ENCODE measurements at places on chromosomes 6 and 20.

GRCh38 chr6:111685526-111685925 is 79.8 kb upstream of the TRAF3IP2 start:
- DNase-seq, result no peak

DNA sequence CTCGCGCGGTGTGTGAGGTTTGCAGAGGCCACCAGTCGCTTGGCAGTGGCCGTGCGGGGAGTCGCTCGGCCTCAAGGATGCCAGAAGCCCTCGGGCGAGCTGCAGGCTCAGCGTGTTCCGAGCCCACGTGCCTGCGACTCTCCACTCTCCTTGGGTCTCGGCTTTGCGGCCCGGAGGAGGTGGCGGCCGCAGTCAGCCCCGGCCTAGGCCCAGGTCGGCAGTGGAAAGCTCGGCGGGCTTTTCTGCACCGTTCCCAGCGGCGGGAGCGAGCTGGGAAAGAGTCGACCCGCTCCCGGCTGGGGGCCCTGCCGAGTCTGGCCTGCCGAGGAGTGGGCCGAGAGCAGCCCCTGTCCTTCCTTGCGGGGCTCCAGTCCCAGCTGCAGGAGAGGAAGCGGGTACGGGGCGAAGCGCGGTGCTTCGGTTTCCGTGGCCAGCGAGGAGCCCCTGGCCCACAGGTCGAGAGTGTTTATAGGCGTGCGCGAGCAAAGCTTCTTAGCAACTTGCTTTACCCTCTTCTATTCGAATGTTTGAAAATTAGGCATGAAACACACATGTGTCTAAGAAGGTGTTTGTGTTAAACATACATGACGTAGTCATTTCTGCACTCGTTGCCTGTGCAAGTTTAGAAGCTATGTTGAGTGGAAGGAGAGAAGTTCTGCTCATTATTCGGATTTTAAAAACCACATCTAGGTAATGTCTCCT is 5.6 kb downstream of the FOXC1 start:
- no peak for DNase-seq

GRCh38 chr6:23620911-23621401 is 505.1 kb upstream of the NRSN1 start:
- no peak for DNase-seq

DNA sequence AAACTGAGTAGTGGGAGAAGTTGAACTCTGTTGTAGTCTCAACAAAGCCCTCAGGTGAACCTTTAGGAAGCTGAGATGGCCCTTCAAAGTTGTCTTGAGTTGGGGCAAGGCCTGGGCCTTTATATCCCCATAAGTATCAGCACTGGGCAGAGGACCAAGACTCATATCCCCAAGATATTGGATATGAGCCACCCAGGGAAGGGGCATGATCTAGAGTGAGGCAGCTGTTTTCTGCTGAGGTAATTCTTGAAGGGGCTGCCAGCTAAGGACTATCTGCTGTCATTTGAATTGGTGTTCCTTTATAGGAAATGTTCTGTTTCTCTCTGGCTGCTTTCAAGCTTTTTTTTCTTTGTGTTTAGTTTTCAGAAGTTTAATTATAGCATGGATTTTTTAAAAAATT is 140.7 kb upstream of the FLRT3 start:
- no peak for DNase-seq

GRCh38 chr20:44008806-44009678 is 94.4 kb downstream of the TOX2 start:
- DNase-seq, result no peak

DNA sequence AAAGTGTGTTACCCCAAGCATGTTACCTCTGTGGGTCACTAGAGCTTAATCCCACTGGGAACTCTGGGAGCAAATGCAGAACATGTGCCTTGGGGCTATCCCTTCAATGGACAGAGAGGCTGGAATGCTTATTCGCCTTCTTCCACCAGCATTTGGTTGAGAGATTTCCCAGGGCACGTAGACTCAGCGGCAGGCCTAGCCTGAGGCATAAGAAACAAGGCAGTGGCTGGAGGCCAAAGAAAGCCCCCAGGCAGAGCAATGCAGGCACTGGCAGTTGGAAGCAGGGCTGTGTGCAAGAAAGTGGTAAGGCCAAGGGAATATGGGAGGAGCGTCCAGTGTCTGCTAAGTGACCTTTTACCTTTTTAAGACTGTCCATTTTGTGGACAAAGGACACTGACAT is 114.0 kb upstream of the FLRT3 start:
- DNase-seq, result no peak

DNA sequence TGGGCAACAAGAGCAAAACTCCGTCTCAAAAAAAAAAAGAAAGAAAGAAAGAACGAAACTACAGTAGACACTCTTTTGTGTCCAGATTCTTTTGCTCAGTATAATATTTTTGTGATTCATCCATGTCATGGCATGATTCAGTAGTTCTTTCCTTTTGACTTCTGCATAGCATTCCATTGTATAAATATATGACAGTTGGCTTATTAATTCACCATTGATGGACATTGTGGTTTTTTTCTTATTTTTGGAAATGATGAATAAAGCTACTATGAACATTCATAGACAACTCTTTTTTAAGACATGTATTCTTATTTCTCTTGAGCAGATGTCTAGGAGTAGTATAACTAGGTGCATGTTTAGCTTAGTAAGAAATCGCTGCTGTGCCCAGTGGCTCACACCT is 10.3 kb upstream of the IER3 start:
- no peak for DNase-seq

GRCh38 chr6:21733311-21733710 is 139.8 kb downstream of the SOX4 start:
- no peak for DNase-seq

- DNase-seq, result no peak
Measured at GRCh38 chr6:108755257-108756240, 92.7 kb upstream of the ARMC2 start.

DNA sequence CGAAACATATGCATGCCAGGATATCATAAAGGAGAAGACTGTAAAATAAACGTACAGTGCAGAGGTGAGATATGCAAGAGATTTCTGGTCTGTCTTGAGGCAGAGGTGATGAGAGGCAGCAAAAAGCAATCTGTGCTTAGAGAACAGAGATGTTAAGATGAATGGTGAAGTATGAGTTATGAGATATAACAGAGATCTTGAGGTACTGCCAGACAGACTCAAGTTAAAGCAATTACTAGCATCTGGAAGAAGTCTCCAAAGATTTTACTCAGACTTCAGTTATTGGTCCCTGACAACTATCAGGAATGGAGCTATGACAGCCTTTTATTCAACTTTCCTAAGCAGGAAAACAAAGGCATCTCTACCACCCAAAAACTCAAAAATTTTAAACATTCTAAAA is 122.8 kb upstream of the DST start:
- DNase-seq, result no peak

- no peak for DNase-seq
Measured at GRCh38 chr20:54174457-54175175, 830 bp upstream of the CYP24A1 start.
